ENCODE measurements at places on chromosomes 1 and 21.

DNA sequence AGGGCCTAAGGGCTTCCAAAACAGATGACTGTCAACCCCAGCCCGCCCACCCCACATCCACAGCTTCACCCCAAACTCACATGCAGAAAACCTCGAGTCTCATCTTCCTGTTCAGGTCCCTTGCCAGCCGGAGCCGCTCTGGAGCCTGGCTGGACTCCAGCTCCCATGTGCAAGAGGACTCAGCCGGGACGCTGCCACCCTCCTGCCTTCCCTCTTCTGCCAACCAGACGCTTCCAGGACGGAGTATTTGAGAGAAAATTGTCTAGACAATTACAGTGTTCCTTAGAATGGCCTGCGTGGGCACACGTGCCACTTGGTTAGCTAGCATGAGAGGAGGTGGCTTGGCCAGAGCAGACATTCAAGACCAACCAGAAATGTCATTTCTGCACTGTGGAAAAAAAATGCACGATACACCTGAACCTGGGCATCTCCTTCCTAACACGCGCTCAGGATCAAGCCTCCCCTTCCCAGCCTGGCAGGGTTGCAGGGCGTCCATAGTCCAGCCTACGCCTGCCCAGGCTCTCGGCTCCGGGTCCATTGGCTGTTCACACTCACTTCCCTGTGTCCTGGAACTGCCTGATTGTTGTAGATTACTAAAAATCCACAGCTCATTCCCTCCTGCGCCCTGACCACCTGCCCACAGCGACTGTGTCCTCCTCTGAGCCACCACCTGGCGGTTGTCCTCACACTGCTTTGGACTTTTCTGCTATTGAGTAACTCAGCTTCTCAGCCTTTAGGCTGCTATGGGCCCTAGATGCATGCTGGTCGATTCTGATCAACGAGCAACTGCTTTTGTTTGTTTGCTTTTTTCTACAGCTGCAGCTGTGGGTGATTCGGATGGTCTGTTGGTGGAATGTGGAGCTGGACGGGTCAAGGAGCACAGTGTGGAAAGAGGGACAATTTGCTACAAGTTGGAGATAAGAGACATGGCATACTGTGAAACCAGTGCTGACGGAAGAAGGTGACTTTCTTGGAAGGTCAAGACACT is at the start of gene CLDN14:
Gene CLDN14, minus strand, starts transcription at position 708 of the 988 bp plus-strand sequence. CDS start 18,427 bp downstream, outside the sequence.
- no peak for DNase-seq

GRCh38 chr1:57232500-57232899 is 191.4 kb downstream of the DAB1 start:
- DNase-seq = no peak

DNA sequence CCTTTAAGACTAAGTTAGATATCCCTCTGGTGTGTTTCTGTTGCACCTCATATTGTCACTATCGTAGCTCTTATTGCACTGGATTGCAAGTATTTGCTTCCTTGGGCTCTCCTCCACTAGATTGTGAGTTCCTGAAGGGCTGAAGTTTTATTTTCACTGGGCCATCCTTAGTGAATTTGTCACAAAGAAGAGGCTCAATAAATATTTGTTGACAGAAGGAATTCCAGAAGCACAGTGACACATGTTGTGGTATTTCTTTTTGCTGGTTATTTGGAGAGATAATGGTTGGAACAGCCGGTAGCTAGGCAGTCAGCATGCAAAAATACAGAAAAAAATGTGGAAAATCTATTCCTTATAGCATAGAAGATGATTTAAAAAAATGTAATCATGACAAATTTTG is 129.9 kb upstream of the ZRANB2 start:
- no peak for DNase-seq

GRCh38 chr1:119732465-119733168 is 20.9 kb downstream of the PHGDH start:
- no peak for DNase-seq

- DNase-seq = no peak
Measured at GRCh38 chr1:86811142-86811924, 102.6 kb downstream of the SELENOF start.

DNA sequence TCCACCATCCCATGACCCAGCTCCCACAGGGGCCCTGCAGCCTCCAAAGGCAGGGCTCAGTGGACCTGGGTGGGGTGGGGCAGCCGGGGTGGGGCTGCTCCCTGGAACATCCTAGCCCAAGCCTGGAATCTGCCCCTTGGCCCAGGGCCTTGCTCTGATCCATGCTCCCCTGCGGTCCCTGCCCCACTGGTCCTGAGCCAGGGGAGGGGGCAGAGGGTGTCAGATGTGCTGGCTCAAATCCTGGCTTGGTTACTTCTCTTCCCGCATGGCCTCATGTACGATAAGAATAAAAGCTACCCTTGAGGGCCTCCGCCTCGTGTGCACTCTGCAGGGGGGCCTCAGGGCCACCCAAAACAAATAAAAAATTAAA is 819 bp downstream of the SLC25A34 start:
- no peak for DNase-seq

DNA sequence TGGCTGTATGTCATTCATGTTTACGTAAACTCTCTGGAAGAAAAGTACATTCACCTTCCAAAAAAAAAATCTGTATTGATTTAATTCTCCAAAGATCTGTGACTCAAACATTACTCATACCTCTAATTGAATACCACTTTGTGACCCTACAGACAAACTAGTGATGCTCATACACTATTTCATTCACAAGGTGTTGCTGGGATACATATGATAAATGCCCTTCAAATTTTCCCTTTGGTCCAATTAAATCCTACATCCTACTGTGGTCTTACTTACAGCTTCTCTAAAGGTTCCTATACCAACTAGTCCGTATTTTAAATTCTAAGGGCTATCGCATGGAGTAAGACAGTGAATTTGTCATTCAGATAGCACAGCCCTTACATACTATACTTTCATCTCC is 26.8 kb upstream of the CADM3 start:
- no peak for DNase-seq

- no peak for DNase-seq
Measured at GRCh38 chr1:218634212-218634611, 289.1 kb downstream of the TGFB2 start.

- no peak for DNase-seq
Measured at GRCh38 chr21:31714741-31715365, 17.1 kb downstream of the SCAF4 start.

GRCh38 chr21:31343680-31344480 is at the start of gene TIAM1:
Gene TIAM1, minus strand, starts transcription at chr21:31344261. Its CDS starts 77,289 bp downstream, at chr21:31266972.
- no peak for DNase-seq

GRCh38 chr1:18997508-18997907 is 41.0 kb upstream of the IFFO2 start:
- DNase-seq = no peak

GRCh38 chr1:179955731-179956130 is 1.1 kb downstream of the CEP350 start:
- no peak for DNase-seq

- DNase-seq = no peak
Measured at GRCh38 chr1:43569175-43569574, 38.5 kb downstream of the PTPRF start.

DNA sequence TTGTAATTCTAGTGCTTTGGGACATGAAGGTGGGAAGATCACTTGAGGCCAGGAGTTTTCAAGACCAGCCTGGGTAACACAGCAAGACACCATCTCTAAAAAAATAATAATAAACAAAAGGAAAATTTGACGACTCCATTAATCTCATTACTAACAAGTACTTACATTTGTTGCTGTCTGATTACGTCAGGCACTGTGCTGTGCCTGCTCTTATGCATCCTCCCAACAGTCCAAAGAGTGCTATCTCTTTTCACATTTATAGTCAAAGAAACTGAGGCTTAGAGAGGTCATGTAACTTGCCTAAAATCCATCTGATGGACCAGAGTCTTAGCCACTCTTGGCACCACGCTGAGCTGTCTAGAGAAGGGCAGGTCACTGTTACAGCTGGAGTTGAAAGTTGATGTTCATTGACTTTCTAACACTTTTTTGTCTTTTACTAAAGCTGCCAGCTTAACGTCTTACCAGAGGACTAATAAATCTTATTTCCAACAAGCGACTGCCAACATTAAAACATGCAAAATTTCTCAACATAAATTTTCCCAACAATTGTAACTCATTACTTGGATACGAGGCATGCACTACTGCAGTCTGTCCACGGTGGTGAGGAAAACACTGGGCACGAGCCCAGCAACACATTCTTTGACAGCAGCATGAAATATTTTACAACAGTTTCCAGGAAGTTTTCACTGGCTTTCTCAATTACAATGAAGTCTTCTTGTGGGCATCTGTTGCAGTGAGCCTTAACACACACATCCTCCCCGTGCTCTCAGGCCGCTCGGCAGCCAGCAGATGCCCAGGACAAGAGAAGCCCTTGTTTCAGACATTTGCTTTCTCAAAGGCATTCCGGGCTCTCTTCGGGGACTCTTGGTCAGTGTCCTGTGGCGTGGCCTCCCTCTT is 262.9 kb upstream of the PROX1 start:
- no peak for DNase-seq

DNA sequence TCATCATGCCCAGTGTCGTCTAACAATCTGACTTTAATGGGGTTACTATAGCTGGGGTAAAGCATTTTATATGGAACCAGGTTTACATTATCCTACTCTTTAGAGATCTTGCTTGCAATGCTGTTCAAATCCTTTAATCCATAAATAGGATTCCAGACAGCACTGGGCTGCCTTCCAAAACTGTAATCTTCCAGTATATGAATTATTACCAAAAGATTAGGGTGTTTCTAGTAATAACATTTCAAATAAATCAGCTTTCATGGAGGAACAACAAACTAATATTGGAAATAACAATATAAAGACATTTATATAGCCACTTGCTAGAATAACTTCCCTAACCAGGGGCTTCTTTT is 88.6 kb upstream of the PLXNA2 start:
- DNase-seq = no peak

GRCh38 chr1:96979304-96980268 is 258.0 kb downstream of the PTBP2 start:
- DNase-seq = no peak

DNA sequence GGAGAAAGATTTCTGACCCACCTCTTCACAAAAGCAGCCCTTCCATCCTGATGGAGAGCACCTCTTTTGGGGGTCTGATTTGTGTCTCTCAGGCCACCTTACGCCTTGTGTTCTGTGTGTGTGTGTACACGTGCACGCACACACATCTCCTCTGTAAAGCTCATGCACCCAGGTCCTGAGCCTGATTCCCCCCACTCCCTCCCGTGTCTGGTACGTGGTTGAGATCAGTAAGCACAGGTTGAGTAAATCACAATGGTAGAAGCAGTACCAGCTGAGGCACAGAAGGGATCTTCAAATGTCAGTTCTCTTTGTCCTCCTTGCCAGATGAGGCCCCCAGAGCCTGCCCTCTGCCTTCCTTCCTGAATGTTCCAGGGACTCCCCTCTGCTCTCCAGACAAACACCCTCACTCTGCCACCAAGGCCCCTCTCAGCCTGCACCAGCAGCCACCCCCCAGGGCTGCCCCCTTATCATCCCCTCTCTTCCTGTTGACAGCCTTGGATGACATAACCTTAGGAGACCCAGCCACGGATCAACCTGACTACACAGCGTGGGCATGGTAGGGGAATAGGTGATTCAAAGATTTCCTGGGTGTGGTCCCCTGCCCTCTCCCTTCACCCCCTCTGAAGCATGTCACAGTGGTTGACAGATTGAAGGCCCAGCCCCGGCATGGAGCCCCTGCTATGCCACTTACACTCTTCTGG is 112.8 kb downstream of the HIVEP3 start:
- no peak for DNase-seq

- no peak for DNase-seq
Measured at GRCh38 chr1:153542956-153543711, 2.4 kb upstream of the S100A5 start.

DNA sequence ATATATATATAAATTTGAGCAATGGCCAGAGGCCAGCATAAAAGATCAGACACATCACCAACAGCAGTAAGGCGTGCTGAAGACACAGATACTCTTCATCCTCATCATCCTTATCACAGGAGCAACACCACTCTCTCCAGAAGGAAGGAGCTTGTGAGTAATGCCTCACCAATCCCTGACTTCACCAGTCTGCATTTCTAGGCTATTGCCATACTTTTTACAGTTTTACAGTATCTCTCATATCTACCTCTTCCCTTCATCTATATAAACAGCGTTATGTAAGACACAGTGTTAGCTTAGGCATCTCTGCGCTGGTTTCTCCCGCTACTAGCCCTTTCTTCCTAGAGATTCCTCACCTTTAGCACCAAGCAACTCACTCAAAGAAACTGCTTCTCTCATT is 2.4 kb upstream of the ABL2 start:
- DNase-seq = no peak

GRCh38 chr1:1230656-1231399 is 973 bp downstream of the SDF4 start:
- no peak for DNase-seq

GRCh38 chr1:205026181-205026580 is 16.8 kb upstream of the CNTN2 start:
- no peak for DNase-seq

DNA sequence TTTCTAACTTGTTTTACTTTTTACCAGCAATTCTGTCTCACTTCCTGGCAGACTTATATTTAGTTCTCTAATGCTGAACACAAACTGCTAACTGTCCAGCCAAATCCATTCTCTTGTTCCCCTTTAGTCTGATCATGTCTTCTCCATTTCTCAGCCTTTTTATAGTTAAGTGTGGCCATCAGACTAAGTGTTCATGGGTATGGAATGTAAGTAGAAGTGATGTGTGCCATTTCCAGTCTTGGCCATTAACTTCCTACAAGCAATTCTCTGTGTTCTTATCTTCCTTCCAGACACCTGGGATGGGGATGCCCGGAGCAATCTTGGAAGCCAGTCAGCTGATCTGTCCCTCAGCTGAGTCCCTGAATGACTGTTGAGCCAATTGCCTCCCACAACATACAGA is 165.8 kb downstream of the ST6GALNAC3 start:
- DNase-seq = no peak

DNA sequence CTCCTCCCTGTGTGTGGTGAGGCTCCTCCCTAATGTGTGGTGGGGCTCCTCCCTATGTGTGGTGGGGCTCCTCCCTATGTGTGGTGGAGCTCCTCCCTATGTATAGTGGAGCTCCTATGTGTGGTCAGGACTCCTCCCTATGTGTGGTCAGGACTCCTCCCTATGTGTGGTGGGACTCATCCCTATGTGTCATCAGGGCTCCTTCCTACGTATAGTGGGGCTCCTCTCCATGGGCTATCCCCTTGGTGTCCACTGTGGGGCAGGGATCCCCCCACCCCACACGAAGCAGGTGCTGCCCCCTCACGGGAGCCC is 29.6 kb downstream of the PRSS38 start:
- DNase-seq = no peak

DNA sequence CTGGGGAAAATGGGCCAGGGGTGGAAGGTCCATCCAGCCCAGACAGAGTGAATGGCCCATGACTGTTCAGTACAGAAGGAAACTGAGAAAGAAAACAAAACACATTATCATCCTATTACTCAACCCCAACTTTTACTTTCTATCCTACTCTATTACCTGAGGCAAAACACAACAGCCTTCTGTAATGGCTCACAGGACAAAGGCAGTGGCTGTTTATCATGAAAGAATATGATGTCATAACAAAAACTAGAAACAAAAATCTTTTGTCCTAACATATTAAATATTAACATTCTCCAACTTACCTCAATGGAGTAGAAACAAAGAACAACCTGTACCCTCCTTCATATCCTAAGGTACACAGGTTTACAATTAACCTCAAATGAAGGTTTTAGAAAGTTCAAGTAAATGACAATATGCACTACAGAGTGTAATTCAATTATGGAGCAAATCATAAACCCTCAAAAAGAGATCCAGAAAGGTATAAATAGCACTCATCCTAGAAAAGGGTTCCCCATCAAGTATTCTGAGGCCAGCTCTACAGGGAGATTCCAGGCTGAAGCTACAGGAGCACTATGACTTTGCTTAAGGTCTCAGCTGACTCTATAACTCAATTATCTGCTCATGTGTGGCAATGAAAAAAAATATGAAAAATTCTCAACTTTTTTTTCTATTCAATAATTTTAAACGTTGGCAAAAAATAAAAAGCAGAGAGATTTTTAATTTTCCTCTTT is 15.1 kb downstream of the ELK4 start:
- no peak for DNase-seq
